OCI-LY7 (cell line): ENCODE measurements at places on chromosomes 6 and 20.

DNA sequence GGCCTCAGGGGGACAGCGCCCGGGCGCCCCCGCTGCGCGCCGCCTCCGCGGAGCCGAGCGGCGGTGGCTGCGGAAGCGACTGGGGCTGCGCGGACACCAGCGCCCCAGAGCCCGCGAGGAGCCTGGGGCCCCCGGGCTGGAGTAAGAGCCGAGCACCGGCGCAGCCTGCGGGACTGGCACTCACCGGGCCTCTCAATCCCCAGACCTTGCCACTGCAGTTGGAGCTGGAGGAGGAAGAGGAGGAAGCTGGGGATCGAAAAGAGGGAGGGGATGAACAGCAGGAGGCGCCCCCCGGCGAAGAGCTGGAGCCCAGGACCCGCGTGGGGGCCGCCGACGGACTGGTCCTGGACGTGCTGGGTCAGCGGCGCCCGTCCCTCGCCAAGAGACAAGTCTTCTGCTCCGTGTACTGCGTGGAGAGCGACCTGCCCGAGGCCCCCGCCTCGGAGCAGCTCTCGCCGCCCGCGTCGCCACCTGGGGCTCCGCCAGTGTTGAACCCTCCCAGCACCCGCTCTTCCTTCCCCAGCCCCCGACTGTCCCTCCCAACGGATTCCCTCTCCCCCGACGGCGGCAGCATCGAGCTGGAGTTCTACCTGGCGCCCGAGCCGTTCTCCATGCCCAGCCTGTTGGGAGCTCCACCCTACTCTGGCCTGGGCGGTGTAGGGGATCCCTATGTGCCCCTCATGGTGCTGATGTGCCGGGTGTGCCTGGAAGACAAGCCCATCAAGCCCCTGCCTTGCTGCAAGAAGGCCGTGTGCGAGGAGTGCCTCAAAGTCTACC lies 590 bp downstream of the RNF217 start:
- no peak for DNase-seq

- no peak for DNase-seq
Measured at GRCh38 chr6:69957985-69958559, 91.7 kb downstream of the COL19A1 start.

- DNase-seq, result no peak
Measured at GRCh38 chr6:135323979-135324378, 142.9 kb downstream of the MYB start.

GRCh38 chr20:1809611-1810510 lies 85.3 kb upstream of the SIRPA start:
- DNase-seq, result no peak

DNA sequence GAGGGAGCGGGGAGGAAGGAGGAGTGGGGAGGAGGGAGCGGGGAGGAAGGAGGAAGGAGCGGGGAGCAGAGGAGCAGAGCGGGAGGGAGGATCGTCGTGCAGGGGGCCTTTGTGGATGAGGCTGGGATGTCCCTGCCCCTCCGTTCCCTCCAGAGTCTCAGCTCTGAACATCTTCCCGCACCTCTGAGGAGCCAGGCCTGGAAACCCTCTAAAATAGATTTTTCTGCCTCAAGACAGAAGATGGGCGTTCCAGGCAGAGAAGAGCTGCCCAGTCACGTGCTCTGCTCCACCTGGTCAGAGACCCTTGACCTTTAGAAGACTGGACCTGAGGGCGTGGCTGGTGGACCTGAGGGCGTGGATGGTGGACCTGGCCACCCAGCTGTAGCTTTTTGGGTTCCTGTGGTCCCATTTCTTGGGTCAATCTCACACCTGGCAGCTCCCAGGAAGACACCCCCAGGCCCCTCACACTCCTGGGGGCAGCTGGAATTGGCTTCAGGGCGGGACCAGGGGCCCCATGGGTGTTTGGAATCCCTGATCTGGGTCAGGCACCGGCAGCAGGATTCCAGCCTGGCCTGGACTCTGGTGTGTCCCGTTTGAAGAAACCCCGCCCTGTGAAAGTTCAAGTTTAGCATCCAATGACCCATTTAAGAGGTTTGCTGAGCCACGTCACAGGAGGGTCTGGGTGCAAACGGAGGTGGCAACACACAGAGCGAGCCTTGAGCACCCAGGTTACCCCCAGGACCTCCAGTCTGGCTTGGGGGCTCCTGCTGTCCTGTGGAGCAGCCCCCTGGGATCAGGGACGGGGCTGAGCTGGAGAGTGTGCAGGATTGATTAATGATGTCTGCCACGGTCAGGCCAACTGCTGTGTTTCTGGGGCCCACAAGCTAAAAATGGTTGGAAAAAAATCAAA lies 96.9 kb upstream of the BHLHE23 start:
- DNase-seq, result no peak

DNA sequence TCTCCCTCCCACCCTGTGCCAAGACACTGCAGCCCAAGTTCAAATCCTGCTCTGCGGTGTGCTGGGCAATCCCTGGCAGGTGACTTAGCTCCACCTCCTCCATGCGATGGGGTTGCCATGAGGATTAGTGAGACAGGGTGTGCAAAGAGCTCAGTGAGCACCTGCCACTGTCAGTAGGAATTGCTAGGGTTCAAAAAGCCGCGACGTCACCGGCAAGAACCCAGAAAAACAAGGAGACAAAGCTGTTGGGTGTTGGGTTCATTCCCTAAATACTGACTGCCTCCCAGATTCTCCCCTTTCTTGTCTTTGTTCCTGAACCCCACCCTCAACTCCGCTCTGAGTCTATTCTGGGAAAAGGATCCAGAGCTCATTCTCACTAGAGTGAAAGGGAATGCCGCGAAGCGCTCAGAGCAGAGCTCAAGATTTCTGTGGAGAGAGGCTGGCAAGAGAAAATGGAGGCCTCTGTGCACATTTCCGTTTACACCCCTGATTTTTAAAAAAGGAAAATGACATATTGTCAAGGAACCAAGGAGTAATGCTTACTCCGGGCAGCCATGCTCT lies 13.3 kb downstream of the PMEPA1 start:
- DNase-seq, result no peak

DNA sequence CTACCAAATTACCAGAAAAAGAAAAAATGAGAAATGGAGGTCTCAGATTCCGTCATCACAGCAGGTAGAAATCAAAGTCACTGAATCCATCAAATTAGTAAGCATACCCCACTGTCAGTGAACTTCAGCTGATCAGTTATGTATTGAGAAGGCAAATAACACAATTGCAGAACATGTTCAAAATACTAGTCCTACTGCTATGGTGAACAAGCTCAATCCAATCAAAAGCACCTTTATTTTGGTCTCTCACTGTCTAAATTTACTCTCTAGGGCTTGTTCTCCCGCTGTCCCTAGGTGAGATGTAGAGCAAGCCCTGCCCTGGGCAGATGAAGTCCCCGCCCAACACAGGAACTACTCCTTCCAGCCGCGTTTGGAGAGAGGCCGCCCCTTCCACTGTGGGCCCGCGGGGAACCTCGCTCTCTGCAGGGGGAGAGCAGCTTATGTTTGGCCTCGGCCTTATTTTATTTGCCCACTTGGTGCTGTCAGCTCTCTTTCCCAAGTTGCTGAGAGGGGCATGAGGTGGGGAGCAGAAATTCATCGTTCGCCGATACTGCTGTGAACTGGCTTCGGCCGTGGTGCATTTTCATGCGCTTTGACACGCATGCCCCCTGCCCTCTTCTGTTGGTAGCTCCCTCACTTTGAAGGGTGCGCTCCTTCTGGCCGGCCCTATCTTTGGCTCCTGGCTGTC lies 14.3 kb upstream of the MAP1LC3A start:
- no peak for DNase-seq

DNA sequence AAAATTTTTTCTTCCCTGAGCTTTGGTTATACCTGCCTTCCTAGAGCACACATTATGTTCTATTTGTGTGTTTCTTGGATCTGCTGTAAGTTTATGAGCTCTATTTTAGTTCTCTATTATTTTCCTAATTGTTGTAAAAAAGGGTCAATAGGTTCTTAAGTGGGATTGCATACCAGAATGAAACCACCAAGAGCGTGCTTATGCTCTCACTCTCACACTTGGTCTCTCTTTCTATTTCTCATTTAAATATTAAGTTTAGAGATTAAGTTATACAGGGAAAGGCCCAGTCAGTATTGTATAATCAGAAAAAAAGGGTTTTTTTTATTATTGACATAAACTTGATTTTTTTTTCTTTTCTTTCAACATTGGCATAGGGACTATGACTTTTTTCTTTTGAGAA lies 96.8 kb downstream of the RIMS1 start:
- no peak for DNase-seq

DNA sequence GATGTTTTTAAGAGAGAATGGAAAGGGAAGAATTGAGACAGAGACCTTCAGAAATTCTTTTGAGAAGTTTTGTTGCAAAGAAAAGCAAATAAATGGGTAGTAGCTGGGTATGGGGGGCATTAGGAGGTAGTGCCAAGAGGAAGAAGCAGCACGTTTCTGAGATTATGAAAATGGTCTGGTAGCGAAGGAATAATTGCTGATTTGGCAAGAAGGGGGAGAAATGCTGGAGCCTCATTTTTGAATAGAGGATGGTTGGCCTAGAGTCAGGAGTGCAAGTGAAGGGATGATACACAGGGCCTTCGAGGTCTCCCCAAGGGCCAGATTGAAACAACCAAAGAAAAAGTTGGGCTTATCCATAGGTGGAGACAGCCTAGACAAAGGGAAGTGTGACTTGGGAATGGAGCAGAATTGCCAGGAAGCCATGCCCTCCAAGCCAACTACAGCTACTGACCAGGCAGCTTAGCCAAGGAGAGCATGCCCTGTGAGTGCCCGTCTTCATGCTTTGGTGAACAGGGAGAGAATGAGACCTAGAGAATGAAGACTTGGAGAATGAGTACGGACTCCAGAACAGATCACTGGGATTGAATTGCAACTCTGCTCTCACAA lies 14.2 kb upstream of the TBC1D7 start:
- DNase-seq, result no peak

GRCh38 chr6:159788753-159789376 lies 537 bp downstream of the TCP1 start:
- peak; percentile 67 for DNase-seq

DNA sequence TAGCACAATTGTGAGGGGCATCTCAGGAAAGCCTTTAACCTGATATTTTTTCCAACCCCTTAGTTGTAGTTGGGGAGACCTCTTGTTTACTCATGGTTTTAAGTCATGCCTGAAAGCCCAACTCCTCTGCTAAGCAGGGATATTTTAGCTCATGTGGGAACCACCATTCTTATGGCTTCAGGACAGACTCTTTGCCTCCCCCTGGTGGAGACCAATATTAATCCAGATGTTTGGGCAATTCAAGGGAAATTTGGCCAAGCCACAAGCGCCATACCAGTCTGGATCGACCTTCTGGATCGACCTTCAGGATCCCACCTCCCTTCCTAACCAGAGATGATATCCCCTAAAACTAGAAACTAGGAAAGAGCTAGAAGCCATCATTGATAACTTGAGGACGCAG lies 211.2 kb downstream of the C6orf118 start:
- DNase-seq, result peak; percentile 10

DNA sequence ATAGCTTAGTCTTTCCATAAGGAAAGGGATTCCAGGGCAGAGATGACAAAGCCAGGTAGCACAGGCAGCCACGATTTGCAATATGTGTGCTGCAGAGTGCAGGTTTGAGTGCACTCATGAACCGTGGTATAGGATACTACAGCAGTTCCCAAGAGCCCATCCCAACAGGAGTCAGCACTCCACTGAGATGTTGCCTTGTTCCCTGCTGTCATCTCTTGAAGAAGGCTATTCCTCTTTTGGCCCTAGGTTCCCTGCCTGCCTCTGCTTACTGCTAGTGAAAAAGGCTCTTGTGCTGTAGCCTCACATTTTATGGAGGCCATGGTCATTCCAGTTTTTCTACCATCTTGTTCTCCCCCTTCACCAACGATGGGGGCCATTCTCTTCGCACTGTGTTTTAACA lies 40.2 kb downstream of the RALY start:
- no peak for DNase-seq

DNA sequence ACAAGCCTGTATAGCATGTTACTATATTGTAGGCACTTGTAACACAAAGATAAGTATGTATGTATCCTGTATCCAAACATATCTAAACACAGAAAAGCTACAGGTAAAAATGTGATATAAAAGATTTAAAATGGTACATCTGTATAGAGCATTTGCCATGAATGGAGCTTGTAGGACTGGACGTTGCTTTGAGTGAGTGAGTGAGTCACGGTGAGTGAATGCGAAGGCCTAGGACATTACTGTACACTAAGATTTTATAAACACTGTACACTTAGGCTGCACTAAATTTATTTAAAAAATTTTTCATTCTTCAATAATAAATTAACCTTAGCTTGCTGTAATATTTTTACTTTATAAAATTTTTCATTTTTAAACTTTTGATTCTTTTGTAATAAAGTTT lies 136.9 kb downstream of the NKAIN2 start:
- no peak for DNase-seq

- no peak for DNase-seq
Measured at GRCh38 chr6:48766349-48766748, 655.4 kb upstream of the PTCHD4 start.

- no peak for DNase-seq
Measured at GRCh38 chr6:89348372-89348771, 4.2 kb downstream of the UBE2J1 start.

DNA sequence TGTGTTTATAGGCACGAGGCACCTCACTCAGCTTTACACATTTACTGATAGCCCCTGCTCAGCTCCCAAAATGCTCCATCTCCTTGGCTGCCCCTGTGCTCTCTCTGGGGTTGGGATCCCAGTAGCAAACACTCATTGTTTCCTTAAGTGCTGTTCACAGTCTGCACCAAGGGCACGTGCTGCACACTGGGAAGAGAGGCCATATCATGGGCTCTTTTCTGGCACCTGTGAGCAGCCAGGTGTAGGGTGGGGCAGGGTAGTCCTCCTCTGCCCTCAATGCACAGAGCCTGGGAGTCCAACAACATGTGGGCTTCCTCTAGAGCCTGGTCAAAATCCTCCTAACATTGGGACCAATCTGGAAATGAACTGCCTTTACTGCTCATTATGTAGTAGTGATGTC lies 67.9 kb downstream of the BANF2 start:
- no peak for DNase-seq

DNA sequence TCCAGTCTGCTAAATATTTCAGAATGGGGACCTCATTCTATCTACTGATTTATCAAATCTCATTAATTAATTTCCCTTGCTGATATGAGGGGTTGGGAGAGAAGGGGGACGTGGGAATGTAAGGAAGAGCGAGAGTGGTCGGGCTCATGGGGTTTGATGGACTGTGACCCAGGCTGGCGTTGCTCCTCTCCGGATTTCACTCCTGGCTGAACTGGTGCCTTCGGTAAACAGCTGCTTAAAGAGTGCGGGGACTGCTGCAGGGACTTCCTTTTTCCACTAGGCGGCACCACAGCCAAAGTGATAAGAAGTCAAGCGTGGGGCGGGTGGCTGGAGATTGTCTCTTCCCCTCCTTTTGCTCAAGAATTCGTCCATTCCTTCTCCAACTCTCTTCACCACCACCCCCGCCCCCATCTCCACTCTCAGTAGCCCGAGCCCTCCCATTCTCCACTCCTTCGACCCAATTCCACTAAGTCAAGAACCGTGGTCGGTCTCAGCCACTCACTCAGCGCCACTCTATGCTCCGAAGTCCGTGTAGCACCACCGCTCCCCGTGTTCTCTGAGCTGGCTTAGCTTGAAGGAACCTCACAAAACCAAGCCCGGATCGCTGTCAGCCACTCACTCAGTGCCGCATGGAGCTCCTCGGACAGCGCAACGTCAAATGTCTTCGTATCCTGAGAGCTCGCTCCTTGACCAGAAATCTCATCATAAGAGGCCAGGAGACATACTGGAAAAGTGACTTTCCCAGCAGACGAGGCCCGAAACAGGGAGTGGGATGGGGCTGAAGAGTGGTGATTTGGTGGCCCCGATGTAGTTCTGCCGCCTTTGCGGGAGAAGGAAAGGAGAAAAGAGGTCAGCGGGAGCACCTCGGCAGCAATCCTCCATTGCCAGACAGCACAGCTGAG lies 9.7 kb downstream of the TRIM31 start:
- peak; percentile 81 for DNase-seq

GRCh38 chr6:22062807-22063408 lies 233.9 kb downstream of the PRL start:
- no peak for DNase-seq

GRCh38 chr20:60888771-60889170 lies 363.3 kb upstream of the CDH4 start:
- no peak for DNase-seq
